ENCODE measurements at places on chromosomes 11 and 22.

DNA sequence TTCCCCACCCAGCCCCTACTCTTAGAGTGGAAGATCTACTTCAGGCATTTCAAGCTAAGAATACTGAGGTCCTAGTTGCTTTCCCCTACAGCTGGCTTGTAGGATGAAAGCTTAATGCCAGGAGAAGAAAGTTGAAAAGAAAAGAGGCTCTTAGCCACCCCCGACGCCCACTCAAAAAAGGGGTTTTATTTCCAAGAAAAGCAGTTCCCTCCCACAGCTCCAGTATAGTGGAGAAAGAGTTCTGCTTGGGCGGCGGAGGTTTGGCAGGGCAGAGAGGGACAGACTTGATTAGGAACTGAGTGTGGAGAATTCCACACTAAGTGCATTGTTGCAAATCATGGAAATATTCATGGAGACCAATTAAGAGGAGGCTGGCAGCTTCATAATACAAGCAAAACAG is 470.9 kb downstream of the ETS1 start:
- DNase-seq = no peak

GRCh38 chr22:22700631-22701030 is 56.2 kb downstream of the GGTLC2 start:
- DNase-seq = no peak

- DNase-seq = no peak
Observed at GRCh38 chr22:27207907-27208306, 550.5 kb downstream of the MIAT start.

- no peak for DNase-seq
Observed at GRCh38 chr11:84061726-84062125, 775.6 kb upstream of the CCDC90B start.

- DNase-seq = no peak
Observed at GRCh38 chr22:50581950-50582492, 628 bp downstream of the CHKB start.

DNA sequence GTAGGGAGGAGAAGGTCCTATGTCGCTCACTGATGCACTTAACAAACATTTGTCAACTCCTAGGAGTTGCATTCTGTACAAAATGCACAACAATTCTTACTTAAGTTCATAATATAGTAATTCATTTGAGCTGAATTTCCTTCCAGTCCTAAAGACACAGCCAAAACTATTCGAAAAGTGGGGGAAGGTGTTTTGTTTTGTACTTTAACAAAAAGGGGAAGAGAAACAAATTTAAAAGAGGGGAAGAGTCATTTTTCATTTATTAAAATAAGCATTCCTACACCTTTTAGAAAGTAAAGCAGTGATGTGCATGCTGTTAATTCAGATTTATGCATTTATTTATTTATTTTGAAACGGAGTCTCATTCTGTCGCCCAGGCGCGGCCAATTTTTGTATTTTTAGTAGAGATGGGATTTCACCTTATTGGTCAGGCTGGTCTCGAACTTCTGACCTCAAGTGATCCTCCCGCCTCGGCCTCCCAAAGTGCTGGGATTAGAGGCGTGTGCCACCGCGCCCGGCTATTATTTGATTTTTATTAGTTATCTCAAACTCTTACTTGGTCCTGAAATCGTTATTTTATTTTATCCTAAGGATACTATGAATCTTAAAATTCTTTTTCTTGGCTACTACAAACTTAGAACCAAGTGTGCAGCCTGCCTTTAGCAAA is 1.1 kb upstream of the FANCF start:
- no peak for DNase-seq

DNA sequence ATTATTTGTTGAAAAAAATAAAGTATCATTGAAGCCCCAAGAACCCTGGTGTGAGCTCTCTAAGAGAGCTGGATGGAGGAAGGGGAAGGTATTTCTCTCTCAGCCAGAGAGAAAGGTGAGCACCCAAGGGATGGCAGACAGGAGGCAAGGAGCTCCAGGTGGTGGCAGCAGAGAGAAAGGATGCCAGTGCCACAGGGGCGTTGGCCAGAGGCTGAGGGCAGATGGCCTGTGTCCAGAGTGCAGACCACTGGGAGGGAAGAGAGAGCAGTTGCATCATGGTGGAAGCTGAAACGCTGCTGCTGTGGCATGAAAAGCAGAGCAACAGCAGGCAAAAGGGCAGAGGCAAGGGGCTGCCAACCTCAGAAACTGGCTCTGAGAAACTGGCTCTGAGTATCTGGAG is 8.5 kb downstream of the SPON1 start:
- DNase-seq = no peak

- no peak for DNase-seq
Observed at GRCh38 chr11:73218830-73219215, 742 bp downstream of the P2RY2 start.

DNA sequence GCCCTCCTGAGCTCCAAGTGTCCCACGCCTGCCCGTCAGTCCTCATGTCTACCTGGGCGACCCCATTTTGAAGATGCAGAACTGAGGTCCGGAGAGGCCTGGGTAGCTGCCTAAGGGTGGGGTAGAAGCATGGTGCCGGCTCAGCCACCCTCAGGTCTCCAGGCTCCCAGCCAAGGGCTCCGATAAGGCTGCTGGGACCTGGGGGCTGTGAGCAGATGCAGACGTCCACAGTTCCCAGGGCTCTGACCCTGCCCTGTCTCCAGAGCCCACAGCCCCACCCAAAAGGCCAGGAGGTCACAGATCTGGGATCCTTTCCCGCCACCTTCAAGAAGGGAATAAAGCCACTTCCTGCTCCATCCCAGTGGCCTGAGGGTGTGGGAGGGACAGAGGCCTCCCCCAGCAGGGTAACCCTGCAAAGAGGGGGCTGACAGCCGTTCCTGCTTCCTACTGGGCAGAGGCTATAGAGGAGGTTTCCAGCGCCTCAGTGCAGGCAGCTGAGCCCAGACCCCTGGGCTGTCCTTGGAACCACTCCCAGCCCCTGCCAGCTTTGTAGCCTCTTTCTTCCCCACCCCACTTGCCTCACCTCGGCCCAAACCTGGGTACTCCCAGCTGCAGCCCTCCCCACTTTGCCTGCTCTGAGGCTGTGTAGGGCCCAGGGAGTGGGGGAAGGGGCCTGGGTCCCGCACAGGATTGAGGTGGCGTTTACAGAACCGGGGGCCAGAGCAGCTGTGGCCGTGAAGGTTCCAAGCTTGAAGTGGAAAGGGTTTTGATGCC is 85.5 kb downstream of the CDKN1C start:
- peak; percentile 46 for DNase-seq

- peak; percentile 90 for DNase-seq
Observed at GRCh38 chr11:72041364-72042063, 38.8 kb downstream of the NUMA1 start.

DNA sequence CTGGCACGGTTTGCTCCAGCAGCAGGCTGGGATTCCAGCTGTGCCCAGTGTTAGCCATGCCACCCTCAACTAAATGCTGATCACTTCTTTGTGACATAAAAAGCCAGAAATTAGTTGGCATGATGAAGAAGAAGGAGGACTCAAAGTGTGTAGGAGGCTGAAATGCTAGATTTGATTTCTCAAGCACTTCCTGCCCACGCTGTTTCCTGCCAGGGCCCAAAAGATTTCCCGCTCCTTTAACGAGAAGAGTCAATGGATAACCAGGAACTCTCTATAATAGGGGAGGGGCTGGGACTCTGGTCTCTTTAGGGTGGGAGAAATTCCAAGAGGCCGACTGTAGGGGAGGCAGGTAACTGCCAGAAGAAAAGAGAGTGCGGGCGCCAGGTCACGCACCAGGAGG is 26.4 kb downstream of the APOL3 start:
- DNase-seq = no peak

DNA sequence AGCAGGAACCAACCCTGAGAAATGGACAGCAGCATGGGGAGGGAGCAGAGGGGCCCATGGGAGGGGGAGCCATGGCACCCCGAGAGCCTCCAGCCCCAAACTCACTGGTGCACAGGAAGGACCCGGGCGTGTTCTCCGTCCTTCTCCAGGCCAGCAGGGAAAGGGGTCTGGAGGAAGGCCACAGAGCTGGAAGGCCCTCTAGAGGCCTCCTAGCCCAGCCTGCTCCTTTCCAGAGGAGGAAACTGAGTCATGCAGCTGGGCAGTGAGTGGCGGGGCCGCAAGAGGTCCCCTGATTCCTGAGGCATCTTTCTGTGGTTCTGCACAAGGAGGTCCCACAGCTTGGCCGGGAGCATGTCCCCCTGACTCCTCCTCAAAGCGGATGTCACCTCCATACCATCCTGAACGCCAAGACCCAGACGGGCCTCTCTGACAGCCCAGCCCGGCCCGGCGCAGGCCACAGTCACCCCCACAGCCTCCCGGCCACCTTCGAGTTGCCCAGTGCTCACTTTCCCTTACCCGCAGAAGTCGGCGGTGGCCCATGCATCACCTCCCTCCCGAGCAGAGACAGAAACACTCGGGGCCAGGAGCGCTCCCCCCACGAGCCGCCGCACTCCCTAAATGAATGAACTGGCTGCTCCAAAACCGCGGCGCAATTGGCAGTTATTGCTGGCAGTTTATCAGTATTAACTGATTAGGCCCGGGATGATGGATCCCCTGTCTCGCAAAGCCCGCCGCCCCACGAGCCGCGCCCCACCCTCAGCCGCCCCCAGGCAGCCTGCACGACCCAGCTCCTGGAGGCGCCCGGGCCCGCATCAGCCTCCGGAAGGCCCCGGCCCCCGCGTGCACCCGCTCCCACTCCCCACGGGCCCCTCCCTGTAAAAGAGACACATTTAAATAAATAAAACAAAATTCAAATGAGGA is 272.5 kb downstream of the BUD13 start:
- DNase-seq = no peak

DNA sequence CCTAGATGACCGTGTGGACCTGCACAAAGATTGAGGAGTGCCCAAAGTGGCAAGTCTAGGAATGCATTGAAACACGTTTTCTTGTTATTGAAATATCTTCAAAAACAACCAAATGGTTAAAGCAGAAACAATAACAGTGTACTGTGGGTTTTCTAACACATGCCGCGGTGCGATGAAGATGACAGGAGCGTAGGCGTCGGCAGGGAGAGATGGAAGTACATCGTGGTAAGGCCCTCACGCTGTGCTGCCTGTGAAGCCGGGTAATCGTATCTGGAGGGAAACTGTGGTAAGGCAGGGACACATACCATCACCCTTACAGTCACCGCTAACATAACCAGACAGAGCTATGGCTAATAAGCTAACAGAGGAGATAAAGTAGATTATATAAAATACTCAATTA is 261.4 kb downstream of the TBC1D22A start:
- DNase-seq = no peak

- DNase-seq = no peak
Observed at GRCh38 chr22:30080805-30081204, 541 bp downstream of the HORMAD2 start.

GRCh38 chr11:96102664-96103078 is 178.8 kb upstream of the MTMR2 start:
- no peak for DNase-seq

DNA sequence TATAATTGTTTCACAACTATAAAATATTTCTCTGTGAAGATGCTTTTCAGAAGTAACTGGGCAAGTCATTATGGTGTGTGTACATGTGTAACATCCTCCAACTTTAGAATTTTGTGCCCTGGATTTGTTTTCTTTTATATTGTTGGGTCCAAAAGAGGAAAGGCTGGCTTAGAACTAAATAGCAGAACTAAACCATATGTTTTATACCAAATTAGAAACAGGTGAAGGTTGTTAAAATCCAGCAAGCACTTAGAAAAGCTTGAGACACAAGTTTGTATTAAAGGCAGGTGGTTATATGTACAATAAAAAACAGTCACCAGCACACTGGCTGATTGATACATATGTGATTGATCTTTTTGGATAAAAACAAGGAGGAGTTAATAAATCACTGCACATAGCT is 158.5 kb downstream of the WNT11 start:
- DNase-seq = no peak

DNA sequence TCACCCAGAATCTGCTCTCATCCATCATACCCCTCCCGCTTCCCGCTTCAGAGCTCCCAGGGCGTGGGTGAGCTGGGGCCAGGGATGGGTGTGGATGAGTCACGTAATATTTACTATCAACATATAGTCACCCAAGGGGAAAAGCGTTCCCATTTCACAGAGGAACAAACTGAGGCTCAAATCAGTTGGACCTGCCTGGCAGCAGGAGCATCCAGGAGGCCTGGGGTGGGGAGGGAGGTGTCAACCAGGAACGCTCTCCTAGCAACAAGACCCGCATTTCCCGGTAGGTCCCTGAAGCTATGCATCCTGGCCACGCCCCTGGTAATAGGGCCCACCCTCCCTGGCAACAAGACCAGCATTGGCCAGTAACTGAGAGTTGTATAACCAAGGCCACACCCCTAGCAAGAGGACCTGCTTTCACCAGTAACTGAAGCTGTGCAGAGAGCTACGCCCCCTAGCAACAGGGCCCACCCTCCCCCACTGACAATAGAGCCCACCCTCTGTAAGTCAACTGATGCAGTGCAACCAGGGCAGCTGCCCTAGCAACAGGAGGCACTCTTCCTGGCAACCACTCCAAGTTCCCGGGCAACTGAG is 32.7 kb upstream of the TXNRD2 start:
- peak; percentile 72 for DNase-seq

GRCh38 chr22:36753120-36753802 is 22.7 kb downstream of the IFT27 start:
- no peak for DNase-seq

DNA sequence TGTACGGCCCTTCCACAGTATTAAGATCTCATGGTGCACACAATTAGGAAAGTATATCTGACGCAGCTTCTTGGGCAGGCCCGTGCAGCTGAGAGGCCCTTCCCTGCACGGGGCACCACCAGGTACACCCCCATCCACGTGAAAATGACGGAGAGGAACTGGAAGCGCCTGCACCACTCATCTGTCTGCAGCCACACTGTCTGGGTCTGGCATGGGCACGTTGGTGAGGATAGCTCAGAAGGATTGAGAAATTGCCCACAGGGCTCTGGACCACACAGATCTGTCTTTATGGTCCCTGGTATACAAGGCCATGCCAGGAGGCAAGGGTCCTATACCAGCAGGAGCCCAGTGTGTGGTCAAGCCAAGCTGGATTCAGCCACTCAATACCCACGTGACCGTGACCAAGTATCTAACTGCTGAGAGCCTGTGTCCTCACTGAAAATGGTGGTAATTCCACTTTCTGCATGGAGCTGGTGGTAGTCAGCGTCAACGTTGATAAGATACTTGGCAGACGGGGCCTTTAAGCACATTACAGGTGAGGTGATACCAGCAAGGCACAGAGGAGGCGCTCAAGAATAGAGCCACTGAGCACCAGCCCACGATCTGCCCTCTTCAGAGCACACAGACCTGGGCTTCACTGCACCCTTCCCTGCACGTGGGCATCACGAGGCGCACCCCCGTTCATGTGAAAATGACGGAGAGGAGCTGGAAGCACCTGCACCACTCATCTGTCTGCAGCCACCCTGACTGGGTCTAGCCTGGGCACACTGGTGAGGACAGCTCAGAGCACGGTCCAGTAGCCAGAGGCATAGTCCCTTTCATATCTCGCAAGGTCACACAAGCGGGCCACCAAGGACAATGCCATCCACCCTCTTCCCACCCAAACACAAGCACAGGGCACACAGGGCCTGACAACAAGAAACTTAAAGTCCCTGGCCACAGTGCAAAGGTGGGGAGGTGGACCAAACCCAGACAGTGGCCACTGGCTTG is 28.4 kb downstream of the SHANK2 start:
- no peak for DNase-seq

DNA sequence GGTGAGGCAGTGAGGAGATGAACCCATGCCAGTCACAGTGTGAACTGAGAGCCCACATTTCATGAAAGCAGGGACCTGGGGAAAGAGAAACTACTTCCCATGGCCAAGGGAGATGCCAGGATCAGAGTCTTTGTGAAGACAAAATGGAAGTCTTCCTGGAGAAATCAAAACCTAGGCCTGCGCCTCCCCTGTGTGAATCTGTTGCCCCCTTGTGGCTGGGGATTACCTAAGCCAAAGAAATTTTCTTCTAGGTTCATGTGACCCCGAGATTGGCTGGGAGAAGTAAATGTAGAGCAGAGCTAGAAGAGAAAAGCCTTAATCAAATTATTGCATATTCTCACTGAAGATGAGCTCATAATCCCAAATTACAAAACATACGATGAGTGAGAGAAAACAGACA is 1075.3 kb downstream of the TBC1D22A start:
- DNase-seq = no peak

Measured in right forelimb (tissue), 1 donor.